ENCODE measurements at places on chromosomes 5 and 9. TPM values are rescaled to one million over a fixed set of nuclear protein-coding genes. Genes with fewer than 3 reads are reported as not detected.

THOC3 gene
- 100 TPM for total RNA-seq

MYOT gene
- not detected for total RNA-seq

IFNB1 gene
- 0.23 TPM for total RNA-seq

IL5 gene
- 1.5 TPM for total RNA-seq

NR4A3 gene
- 69.5 TPM for total RNA-seq
